ENCODE measurements at places on chromosomes 7 and 10.

DNA sequence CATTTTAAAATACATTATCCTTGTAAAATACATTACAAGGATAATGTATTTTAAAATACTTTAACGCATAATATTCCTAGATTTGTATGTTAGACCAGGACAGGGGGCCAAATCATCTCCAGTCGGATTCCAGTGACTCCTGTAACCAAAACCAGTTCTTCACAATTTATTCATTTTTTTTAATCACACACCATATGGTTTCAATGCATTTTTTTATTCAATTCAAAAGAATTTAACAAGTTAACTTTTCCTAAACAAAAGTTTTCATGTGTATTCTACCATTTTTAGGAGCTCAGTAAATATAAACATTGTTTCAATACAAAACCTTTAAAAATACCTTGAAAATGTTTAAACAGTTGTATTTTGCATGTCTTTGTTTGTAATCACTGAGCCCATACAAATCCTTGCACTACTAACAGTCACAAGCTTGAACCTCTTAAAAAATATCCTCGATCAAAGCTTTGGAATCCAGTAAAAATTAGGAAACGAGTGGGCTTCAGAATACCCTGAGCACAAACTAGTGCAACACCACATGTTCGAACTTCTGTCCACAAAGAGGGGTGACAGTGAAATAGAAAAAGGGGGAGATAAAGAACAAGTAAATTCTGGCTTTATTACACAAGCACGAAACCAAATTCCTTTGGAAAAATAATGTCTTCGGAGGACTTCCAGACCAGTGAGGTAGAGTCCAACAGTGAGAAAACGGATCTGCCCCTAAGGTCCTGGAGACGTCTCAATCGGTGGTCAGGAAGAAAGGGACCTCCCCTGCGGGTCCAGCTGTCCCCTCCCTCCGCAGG is 1.6 kb downstream of the CCDC71L start:
- no peak for DNase-seq

GRCh38 chr10:5354068-5354467 is 10.7 kb upstream of the UCN3 start:
- DNase-seq = no peak

DNA sequence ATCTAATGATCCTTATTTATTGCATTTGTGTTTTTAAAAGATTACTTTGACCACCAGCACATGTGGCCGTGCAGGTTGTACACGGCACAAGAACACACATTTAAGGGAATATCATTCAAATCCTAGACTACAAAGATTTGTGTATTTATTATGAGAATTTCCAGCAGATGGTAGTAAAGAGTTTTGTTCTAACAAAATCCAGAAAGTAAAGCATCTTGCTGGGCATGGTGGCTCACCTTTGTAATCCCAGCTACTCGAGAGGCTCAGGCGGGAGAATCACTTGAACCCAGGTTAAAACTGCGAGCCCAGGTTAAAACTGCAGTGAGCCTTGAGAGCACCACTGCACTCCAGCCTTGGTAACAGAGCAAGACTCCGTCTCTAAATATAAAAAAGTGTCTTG is 31.5 kb downstream of the MACROH2A2 start:
- DNase-seq = no peak

DNA sequence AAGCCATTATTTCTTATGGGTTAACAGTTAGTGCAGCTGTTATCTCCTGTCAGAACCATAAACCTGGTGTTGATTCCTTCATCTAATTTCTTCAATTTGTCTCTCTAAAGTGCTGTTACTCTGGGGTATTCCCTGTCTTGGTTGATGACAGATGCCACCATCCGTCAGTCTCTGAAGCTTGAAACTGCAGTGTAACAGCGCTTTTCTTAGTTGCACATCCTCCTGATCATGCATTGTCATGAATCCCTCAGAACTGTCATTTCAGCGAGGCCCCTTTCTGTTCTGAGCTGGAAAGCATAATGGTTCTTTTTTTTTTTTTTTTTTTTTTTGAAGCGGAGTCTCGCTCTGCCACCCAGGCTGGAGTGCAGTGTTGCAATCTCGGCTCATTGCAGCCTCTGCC is 193.9 kb downstream of the SDK1 start:
- no peak for DNase-seq

DNA sequence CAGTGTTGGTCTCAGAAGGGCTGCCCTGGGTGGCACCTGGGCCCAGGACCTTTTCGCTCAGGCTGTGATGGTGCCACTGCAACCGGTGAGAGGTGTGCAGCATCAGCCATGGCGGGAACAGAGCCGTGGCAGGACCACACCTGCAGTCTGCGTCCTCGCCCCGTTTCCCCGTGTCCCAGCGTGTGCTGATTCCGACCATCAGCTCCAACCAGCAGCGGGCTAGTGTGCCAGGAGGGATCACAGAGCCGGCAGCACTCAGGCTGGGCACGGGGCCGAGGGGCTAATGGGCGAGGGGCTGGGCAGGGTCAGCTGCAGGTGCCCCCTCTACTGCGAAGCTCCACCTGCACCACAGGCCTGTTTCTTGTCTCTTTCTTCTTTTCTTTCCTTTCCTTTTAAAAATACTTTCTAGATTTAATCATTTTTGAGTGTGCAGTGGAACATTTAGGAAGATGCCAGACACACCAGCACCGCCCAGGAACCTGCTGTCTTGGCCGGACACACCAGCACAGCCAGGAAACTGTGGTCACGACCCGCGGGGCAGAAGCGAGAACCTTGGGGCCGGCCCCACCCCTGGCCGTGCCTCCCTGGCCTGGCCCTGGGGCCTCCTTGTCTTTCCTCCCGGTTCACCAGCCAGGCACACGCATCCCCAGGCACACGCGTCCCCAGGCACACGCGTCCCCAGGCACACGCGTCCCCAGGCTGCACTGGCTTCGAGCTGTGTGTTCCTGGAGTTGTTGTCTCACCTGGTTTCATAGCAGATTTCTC is 34.6 kb downstream of the ADGRA1 start:
- no peak for DNase-seq

DNA sequence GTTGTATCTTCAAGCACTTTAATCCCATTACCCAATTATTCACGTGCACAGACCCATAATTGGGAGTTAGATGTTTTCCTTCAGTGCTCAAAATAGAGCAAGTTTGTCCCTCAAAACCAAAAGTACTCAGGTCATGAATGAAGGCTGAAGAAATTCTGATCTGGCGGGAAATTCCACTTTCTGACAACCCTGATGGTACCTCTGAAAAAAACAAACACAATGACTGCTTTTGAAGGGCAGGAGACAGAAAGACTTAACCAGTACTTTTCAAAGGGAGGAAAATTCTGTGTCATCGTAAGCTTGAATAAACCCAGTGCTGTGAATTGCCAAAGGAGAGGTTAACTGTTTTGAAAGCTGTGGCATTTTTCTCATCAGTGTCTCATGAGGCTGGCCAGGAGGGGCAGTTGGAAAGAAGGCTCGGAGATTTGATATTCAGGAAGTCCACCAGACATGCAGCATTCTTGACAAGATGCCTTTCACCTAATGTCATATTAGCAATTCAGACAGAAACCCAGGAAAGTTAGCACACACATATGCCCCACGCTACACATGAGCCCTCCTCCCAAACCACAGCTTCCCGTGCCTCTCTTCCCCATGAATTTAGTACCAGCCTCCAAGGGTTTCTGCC is 347.0 kb downstream of the KCNMA1 start:
- DNase-seq = peak; percentile 100

GRCh38 chr10:121873236-121873635 is 54.6 kb downstream of the ATE1 start:
- DNase-seq = peak; percentile 12

GRCh38 chr7:155722118-155722517 is 77.7 kb downstream of the RBM33 start:
- DNase-seq = no peak

DNA sequence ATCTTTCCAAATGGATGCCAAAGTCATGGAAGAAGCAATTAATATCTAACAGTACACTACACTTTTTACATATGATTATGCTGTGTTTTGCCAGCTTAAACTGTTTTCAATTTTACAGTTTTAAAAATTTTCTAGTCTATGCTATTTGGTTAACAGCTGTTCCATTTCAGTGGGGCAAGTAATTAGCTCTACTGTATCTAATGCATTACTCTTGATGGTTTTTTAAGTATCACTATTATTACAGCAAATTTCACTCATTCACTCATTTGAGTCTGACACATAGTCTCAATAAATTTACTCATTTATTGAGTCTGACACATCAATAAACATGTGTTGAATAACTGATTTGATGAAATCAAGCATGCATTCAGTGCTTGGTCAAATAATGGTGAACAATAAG is 155.8 kb downstream of the RNF133 start:
- DNase-seq = no peak
